Left ventricle myocardium inferior (tissue), 1 donor: ENCODE measurements at places on chromosomes 13 and 19. TPM values are rescaled to one million over a fixed set of nuclear protein-coding genes. Genes with fewer than 3 reads are reported as not detected.

- no peak for DNase-seq
- no peaks in the 10 kb centered on the region for H3K4me1 ChIP-seq
- peaks cover 42% of the 10 kb centered on the region for H3K36me3 ChIP-seq
- H3K4me3 ChIP-seq = no peak overlapping the region
- H3K27me3 ChIP-seq = no peaks in the 10 kb centered on the region
These were observed 16.9 kb upstream of the ZNF254 start for GRCh38 chr19:24069905-24070657.

- no peak overlapping the region for H3K27ac ChIP-seq
- no peak for DNase-seq
- H3K27me3 ChIP-seq = peaks cover 81% of the 10 kb centered on the region
- H3K4me1 ChIP-seq = no peaks in the 10 kb centered on the region
- H3K4me3 ChIP-seq = no peak overlapping the region
- no peaks in the 10 kb centered on the region for H3K36me3 ChIP-seq
These were observed 18.1 kb downstream of the CEACAM5 start for GRCh38 chr19:41726493-41726892.

DNA sequence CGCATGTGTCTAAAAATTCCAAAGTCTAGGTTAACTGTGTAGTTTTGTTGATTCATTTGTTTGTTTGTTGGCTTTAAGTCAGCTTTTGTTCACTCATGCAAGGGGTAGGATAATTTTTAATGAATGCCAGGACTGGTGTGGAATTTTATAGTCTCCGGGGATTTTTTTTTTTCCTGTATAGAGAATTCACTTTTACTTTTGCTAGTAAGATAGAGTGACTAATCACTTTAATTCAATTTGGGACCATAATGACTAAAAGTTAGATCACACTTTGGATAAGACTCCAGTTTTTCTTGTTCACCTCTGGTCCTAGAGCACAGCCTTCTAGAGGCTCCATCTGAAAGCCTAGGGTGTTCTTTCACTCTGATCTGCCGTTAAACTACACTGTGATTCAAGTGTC lies 1690.0 kb downstream of the PCDH9 start:
- no peak for DNase-seq
- no peaks in the 10 kb centered on the region for H3K36me3 ChIP-seq
- no peaks in the 10 kb centered on the region for H3K27me3 ChIP-seq
- H3K4me3 ChIP-seq = no peak overlapping the region
- no peaks in the 10 kb centered on the region for H3K4me1 ChIP-seq

DNA sequence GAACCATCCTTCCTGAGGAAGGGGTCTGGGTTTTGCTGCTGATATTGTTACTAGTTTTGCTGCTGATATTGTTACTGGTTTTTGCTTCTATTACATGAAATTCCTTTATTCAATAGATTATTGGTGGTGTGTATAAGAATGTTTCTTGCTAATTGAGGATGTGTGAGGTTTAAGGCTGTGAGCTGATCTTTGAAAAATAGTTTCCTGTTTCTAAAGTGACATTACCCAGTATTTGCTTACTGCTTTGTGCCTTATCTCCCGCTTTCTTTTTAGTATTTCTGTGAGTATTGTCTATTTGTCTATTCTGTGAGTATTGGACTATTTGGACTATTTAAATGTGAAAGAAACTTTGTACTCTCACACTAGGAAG lies 38.2 kb upstream of the C1QTNF9 start:
- H3K27me3 ChIP-seq = no peaks in the 10 kb centered on the region
- no peak for DNase-seq
- H3K4me1 ChIP-seq = peaks cover 67% of the 10 kb centered on the region

DNA sequence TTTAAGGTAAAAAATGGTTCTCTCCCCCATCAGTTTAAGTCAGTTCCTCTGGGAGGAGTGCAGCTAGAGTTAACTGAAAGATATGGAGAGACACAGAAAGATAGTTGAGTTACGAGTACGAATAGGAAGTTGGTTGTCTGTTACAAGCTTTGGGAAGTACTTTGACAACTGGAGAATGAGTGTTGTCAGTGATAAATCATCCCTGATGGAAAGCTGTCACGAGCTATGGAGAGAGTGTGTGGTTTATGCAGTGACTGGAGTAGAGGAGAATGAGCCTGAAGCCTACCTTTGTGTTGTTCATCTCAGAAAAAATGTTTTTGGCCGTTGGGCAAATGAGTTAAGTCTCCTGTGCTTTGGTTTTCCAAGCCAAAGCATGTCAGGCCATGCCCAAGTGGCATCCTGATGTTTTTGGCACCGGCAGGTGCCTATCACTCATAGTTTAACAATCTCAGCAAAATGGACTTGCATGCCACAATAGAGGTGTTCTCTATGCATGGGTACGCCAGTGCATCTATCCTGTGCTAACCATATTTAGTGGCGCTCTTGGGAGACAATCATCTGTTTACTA lies 350.2 kb downstream of the IRS2 start:
- H3K27ac ChIP-seq = no peak overlapping the region
- no peaks in the 10 kb centered on the region for H3K27me3 ChIP-seq
- DNase-seq = no peak
- H3K4me1 ChIP-seq = no peaks in the 10 kb centered on the region
- H3K36me3 ChIP-seq = no peaks in the 10 kb centered on the region

DNA sequence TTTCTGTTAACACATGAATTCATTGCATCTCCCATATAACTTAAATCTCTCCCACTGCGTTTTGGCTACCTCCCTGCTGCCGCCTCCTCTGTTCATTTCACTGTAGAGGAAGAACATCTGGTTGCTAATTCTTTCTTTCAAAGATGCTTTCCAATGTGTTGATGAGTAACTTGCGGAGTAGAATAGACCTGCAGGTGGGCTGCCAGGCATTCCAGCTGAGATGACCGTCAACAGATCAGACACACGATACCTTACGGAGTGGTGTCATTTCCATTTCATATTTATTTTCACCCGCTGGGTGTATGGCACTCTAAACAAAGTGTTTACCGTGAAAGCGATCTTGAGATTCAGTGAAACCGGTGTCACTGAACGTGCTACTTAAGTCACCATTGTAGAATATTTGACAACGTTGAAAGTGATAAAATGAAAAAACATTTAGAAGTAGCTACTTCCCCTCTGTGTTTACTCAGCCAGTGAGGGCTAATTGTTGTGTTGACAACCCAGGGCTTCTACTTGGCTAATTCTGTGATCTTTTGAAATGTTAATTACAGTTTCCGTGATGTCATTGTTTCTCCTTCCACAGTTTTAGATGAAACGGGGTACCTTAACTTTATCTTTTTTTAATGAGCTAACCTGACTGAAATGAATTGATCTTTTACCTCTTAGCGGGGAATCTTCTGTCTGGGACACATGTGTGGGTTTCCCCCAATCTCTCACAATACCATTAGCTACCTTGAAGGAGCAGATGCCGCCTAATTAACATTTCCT lies 228.5 kb upstream of the ARGLU1 start:
- no peaks in the 10 kb centered on the region for H3K4me1 ChIP-seq
- peak overlapping the region; percentile 52 for H3K4me3 ChIP-seq
- no peaks in the 10 kb centered on the region for H3K36me3 ChIP-seq
- no peak overlapping the region for H3K27ac ChIP-seq
- H3K27me3 ChIP-seq = peaks cover 5% of the 10 kb centered on the region
- DNase-seq = no peak

GRCh38 chr13:91001371-91001770 lies 346.1 kb upstream of the MIR17HG start:
- H3K4me1 ChIP-seq = no peaks in the 10 kb centered on the region
- DNase-seq = no peak
- no peak overlapping the region for H3K4me3 ChIP-seq
- H3K27ac ChIP-seq = no peak overlapping the region

DNA sequence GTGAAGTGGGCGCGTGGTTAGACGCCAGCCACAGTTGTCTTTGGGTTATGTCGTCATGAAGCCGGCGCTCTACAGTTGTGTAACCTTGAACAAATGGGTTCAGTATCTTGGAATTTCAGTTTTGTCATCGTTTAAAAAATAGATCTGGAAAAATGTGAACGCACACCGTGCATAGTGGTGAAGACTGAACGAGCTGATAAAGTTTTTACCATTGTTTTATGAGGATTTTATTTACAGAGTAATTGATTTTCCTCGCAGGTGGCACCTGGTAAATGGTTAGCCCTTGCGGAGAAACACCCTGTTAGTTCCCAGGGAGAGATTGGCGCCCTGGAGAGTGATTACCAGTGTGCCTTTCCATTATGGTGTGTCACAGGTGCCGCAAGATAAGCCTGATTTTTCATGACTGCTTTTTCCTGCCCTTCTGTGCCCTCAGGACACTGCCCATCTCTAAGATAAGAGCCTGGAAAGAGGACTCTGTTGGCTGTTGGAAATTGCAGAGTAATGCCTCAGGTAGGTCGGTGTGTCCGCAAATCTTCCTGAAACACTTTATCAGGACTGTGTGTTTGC lies 577 bp downstream of the ZNF181 start:
- H3K27me3 ChIP-seq = no peaks in the 10 kb centered on the region
- DNase-seq = no peak
- peaks cover 45% of the 10 kb centered on the region for H3K36me3 ChIP-seq

- peak; percentile 52 for DNase-seq
- H3K27ac ChIP-seq = peak overlapping the region; percentile 75
- H3K27me3 ChIP-seq = no peaks in the 10 kb centered on the region
- H3K36me3 ChIP-seq = peaks cover 43% of the 10 kb centered on the region
- no peak overlapping the region for H3K4me3 ChIP-seq
- peaks cover 46% of the 10 kb centered on the region for H3K4me1 ChIP-seq
These were observed 9.5 kb downstream of the ACTMAP start for GRCh38 chr19:40740747-40741146.

DNA sequence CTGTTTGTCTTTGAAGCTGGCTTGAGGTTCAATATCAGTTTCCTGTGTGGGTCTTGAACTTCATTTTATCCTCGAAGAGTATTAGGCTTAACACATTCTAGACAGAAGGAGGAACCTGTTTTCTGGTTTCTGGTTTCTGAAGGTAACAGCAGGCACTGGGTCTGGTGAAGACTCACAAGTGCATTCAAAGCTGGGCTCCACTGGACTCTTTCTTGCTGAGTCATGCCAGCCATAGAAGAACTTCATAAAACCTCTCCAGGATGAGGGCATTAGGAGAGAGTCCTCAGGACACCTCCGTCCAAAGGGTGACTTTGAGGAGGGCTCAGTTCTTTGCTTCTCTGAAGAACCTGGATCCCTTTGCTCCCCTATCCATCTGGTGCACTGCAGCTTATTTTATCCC lies 668.6 kb upstream of the SLC10A2 start:
- no peak overlapping the region for H3K4me3 ChIP-seq
- H3K36me3 ChIP-seq = no peaks in the 10 kb centered on the region
- no peak overlapping the region for H3K27ac ChIP-seq
- no peaks in the 10 kb centered on the region for H3K4me1 ChIP-seq

DNA sequence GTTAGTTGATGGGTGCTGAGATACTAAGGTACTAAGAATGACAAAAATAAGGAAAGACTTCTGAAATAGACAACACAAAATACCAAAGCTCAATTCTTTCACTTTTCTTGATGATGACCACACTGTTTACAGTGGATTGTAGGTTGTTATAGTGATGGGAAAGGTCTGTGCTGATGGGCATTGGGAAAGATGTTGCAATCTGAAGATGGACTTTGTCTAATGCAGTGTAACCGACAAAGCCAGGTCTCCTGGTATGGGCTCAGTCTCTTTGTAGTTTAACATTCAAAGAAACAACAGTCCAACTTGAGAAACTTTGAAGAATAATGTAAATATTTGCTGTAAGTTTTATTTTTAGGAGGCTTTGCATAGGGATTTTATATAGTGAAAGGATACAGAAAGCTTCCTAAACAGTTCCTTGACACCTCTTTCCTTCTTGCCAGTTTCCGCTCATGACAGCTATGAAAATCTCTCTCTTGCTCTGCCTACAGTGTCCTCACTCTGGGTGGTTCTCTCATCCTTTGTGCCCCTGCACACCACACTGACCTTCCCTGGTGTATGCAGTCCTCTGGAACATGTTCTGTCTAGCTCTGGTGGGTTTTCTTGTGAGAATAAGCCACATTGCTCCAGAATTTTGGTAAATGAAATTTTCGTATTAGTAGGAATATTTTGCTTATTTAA lies 172.2 kb downstream of the KCNRG start:
- H3K4me1 ChIP-seq = no peaks in the 10 kb centered on the region
- no peak overlapping the region for H3K4me3 ChIP-seq
- DNase-seq = no peak
- no peaks in the 10 kb centered on the region for H3K36me3 ChIP-seq
- H3K27me3 ChIP-seq = no peaks in the 10 kb centered on the region

GRCh38 chr19:38564981-38565690 lies 52.6 kb downstream of the MAP4K1 start:
- H3K27ac ChIP-seq = no peak overlapping the region
- peak overlapping the region; percentile 55 for H3K4me3 ChIP-seq
- no peak for DNase-seq
- H3K27me3 ChIP-seq = peaks cover 86% of the 10 kb centered on the region
- H3K36me3 ChIP-seq = no peaks in the 10 kb centered on the region

GRCh38 chr19:55624109-55625003 lies at the start of gene ZNF784:
Gene ZNF784, minus strand, starts transcription at chr19:55624566. Its CDS starts 5 bp downstream, at chr19:55624561.
- H3K4me1 ChIP-seq = peaks cover 20% of the 10 kb centered on the region
- peak; percentile 92 for DNase-seq
- H3K27ac ChIP-seq = peak within 1 kb of the TSS; percentile 95
- no peaks in the 10 kb centered on the region for H3K27me3 ChIP-seq

- no peak for DNase-seq
- no peak overlapping the region for H3K4me3 ChIP-seq
- no peaks in the 10 kb centered on the region for H3K36me3 ChIP-seq
- H3K27ac ChIP-seq = no peak overlapping the region
- no peaks in the 10 kb centered on the region for H3K4me1 ChIP-seq
- peaks cover 41% of the 10 kb centered on the region for H3K27me3 ChIP-seq
These were observed 26.6 kb downstream of the CD70 start for GRCh38 chr19:6564393-6564792.

GRCh38 chr19:13784731-13785452 lies 10.4 kb upstream of the ZSWIM4 start:
- no peaks in the 10 kb centered on the region for H3K36me3 ChIP-seq
- peak; percentile 71 for DNase-seq
- no peak overlapping the region for H3K4me3 ChIP-seq
- H3K27me3 ChIP-seq = no peaks in the 10 kb centered on the region
- H3K4me1 ChIP-seq = peaks cover 32% of the 10 kb centered on the region

DNA sequence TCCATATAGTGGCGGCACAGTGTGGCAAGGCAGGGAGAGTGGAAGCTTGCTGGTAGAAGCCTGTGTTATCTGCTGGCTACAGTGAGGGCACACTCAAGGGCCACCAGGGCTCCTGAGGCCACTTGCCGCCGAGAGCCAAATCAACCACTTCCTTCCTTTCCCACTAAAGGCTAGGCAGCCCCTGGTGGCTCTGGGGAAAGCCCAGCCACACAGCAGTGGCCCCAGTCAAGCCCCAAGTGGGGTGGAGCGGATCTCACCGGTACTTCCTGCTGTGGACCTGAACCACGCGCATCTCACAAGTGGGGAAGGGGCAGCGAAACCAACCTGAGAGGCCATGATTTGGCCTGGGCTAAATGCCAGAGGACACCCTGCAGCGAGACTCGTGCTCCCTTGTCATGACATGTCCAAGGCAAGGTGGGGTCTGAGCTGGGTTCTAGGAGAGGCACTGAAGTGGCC lies 21.9 kb upstream of the SLC35E1 start:
- H3K4me1 ChIP-seq = peaks cover 95% of the 10 kb centered on the region
- no peak overlapping the region for H3K4me3 ChIP-seq
- H3K27ac ChIP-seq = no peak overlapping the region
- H3K27me3 ChIP-seq = no peaks in the 10 kb centered on the region
- H3K36me3 ChIP-seq = no peaks in the 10 kb centered on the region
- no peak for DNase-seq

Gene PLEKHF1
- total RNA-seq = 27.8 TPM

Gene ZNF416
- 4.6 TPM for total RNA-seq

Gene KRTDAP
- total RNA-seq = not detected

Gene SIGLEC9
- total RNA-seq = 1.7 TPM

Gene SRRM5
- 0.30 TPM for total RNA-seq

Gene CCDC70
- total RNA-seq = not detected

Gene LHB
- total RNA-seq = not detected

Gene PRKCSH
- 120 TPM for total RNA-seq

Gene SSC5D
- 3.7 TPM for total RNA-seq

Gene GPR12
- 0.14 TPM for total RNA-seq

Gene LRRC63
- total RNA-seq = not detected

Gene EXOSC5
- total RNA-seq = 17.4 TPM

Gene CDKN2D
- total RNA-seq = 9.4 TPM

Gene KLK6
- not detected for total RNA-seq
